ENCODE measurements at places on chromosomes 4 and X. TPM values are rescaled to one million over a fixed set of nuclear protein-coding genes. Genes with fewer than 3 reads are reported as not detected.

GRCh38 chrX:119477812-119478232, 9.6 kb downstream of the SLC25A5 start:
- H3K36me3 ChIP-seq = no peaks in the 10 kb centered on the region
- no peak overlapping the region for H3K4me3 ChIP-seq
- H3K27me3 ChIP-seq = no peaks in the 10 kb centered on the region
- DNase-seq = no peak
- H3K27ac ChIP-seq = no peak overlapping the region

DNA sequence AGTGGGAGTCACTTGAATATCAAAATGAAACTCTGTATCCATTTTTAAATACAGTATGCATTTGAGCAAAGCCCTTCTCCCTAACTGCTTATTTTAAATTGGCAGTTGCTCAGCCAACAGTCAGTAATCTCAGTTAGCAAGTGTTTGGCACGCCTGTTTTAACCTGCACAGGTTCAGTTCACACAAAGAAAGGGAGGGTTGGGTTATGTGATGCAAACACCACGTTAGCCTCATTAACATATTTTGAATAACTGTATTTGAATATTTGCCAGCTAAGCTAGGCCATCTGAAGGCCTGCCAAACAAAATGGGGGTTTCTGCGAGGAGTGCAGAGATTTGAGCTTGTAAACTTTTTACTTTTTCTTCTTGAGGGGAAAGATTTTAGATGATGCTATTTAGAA, 19.8 kb downstream of the GAB1 start:
- no peak for DNase-seq
- peaks cover 100% of the 10 kb centered on the region for H3K4me1 ChIP-seq
- H3K36me3 ChIP-seq = no peaks in the 10 kb centered on the region
- H3K4me3 ChIP-seq = no peak overlapping the region
- no peaks in the 10 kb centered on the region for H3K27me3 ChIP-seq

Gene LINC00632
- total RNA-seq = 22.8 TPM

Gene BMX
- total RNA-seq = 2.0 TPM

DNA sequence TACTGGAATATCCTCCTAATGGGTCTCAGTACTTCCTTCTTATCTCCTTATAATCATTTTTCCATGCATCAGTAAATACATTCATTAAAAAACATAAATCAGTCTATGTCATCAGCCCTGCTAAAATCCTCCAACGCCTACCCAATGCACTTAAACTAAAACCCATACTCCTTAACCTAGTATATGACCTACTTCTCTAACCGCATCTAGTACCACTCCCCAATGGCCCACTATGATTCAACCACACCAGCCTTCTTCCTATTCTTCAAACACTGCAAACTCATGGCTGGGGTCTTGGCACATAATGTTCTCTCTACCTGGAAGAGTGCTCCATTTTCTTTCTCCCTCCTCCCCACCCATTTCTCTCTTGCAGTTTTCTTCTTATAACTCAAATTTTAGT, 18.7 kb downstream of the TEC start:
- no peak overlapping the region for H3K4me3 ChIP-seq
- H3K4me1 ChIP-seq = peaks cover 10% of the 10 kb centered on the region
- DNase-seq = no peak
- H3K36me3 ChIP-seq = no peaks in the 10 kb centered on the region

Data from esophagus muscularis mucosa (tissue), 4 donors.